Lung (tissue), 17 donors: ENCODE measurements at places on chromosomes 12 and 14.

GRCh38 chr12:72502546-72502945 lies 230.4 kb downstream of the TRHDE start:
- DNase-seq, result no peak

GRCh38 chr14:86055512-86056075 lies 525.6 kb downstream of the FLRT2 start:
- DNase-seq, result peak; percentile 28

DNA sequence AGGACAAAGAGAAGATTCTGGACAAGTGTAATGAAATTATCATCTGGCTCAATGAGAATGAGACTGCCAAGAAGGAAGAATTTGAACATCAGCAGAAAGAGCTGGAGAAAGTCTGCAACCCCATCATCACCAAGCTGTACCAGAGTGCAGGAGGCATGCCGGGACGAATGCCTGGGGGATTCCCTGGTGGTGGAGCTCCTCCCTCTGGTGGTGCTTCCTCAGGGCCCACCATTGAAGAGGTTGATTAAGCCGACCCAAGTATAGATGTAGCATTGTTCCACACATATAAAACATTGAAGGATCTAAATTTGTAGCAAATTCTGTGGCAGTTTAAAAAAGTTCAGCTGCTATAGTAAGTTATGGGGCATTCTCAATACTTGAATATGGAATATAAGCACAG lies 174.3 kb upstream of the CCND2 start:
- DNase-seq, result no peak

GRCh38 chr12:27555925-27556778 lies 32.1 kb downstream of the PPFIBP1 start:
- peak; percentile 75 for DNase-seq
